ENCODE measurements at places on chromosomes 7 and 10.
A peak's percentile ranks its signal among the peaks of the same experiment; 100 is the strongest.

GRCh38 chr10:129914960-129915359 is 49.1 kb downstream of the EBF3 start:
- H3K4me3 ChIP-seq, result no peak overlapping the region
- DNase-seq, result no peak
- no peak overlapping the region for H3K27ac ChIP-seq
- no peaks in the 10 kb centered on the region for H3K36me3 ChIP-seq
- no peaks in the 10 kb centered on the region for H3K27me3 ChIP-seq

DNA sequence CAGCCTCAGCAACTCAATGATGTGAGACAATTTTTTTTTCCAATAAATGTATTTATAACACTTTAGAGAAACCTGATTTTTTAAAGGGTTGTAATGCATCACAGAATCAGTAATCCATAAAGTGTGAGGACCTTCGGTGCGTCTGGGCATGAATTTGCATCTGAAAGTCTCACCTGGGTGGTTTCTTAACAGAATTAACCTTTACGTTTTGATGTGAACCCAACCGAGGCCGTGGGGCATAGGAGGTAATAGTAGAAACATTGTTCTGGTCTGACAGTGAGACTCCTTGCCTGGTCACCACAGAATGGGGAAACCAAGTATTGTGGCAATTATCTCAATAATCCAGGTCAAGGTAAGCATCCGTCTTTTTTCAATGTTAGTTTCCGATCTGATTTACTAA is 114.6 kb downstream of the PRKCQ start:
- peaks cover 28% of the 10 kb centered on the region for H3K4me1 ChIP-seq
- no peak for DNase-seq
- no peak overlapping the region for H3K27ac ChIP-seq
- H3K27me3 ChIP-seq, result no peaks in the 10 kb centered on the region
- peaks cover 93% of the 10 kb centered on the region for H3K36me3 ChIP-seq

- H3K27ac ChIP-seq, result peak overlapping the region; percentile 82
- H3K36me3 ChIP-seq, result peaks cover 45% of the 10 kb centered on the region
- no peak for DNase-seq
- peak overlapping the region; percentile 35 for H3K4me3 ChIP-seq
- peaks cover 56% of the 10 kb centered on the region for H3K4me1 ChIP-seq
Measured at GRCh38 chr10:15122477-15123030, 25.4 kb downstream of the RPP38 start.

DNA sequence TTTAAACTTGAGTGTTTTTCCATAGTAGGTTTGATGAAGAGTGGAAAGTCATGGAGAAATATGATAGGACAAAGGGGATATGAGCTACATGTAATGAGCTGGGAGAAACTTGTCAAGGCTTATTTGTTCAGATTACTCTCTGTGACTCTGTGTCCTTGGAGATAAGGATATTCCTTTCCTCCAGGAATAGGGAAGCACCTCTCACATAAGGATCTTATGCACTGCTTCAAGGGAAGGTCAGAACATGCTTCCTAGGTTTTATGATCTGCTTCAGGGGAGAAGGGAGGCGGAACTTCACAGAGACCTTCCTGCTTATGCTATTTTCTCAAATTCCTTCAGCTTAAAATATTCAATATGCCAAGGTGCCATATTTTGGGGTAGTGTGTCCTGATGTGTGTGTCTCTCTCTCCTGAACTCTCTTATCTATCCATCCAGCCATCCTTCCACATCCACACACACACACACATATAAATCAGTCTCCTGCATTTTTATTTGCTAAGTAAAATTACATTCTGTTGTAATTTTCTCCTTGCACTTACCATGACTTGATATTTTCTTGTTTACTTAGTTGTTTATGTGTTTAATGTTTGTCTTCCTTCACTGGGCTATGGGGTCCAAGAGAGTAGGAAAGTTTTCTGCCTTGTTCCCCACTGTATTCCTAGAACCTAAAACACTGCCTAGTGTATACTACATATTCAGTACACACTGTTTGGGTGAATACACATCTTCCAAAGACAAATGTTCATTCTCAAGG is 26.4 kb downstream of the ARL4A start:
- H3K27ac ChIP-seq, result no peak overlapping the region
- no peak overlapping the region for H3K4me3 ChIP-seq
- H3K36me3 ChIP-seq, result no peaks in the 10 kb centered on the region
- DNase-seq, result no peak
- H3K27me3 ChIP-seq, result no peaks in the 10 kb centered on the region
- H3K4me1 ChIP-seq, result peaks cover 27% of the 10 kb centered on the region

DNA sequence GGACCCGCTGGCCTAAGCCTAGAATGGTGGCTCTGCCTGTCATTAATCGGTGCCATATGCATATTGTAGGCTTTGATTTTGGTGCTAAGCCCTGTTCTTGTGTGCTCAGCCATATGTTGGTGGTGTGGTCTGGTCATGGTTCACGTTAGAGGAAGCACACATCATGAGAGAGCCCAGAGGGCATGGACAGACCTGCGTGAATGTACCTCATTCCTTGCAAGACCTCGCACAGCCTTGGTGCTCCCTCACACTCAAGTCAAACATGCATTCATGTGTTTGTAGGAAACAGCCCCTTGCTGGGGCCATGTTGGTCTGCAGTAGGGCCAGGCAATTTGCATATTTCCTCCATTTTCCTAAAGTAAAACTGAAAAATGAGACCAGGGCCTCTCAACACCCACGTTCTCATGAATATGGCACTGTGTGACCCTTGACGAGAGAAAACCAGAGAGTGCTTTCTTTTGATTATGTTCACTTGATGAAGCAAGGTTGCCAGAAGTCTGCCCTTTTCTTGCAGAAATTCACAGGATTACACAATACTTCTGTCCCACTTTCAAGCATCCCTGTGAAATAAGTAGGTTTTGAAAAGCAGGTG is 268.7 kb downstream of the CELF2 start:
- no peak overlapping the region for H3K4me3 ChIP-seq
- DNase-seq, result no peak
- peaks cover 37% of the 10 kb centered on the region for H3K36me3 ChIP-seq
- no peaks in the 10 kb centered on the region for H3K27me3 ChIP-seq

- no peaks in the 10 kb centered on the region for H3K36me3 ChIP-seq
- H3K4me3 ChIP-seq, result no peak overlapping the region
- no peak for DNase-seq
- H3K27me3 ChIP-seq, result no peaks in the 10 kb centered on the region
- H3K4me1 ChIP-seq, result no peaks in the 10 kb centered on the region
Measured at GRCh38 chr7:16747102-16747501, 6.5 kb upstream of the TSPAN13 start.

DNA sequence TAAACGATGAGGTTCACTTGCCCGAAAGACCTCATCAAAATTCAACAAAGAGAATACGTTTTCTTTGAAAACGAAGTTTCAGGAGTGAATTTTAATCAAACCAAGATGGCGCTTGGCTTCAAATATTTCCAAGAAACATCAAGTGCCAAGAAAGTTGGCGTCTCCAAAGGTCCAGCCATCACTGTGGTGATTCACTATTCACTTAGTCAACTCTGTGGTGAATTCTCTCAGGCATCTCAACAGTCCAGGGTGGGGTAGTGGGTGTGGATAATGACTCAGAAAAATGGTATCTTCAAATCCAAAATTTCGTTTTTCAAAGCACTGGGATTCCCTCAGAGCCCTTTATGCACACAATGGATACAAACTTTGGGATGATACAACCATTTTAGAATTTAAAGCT is 133.1 kb downstream of the SVIL start:
- H3K27ac ChIP-seq, result no peak overlapping the region
- no peak overlapping the region for H3K4me3 ChIP-seq
- no peak for DNase-seq
- no peaks in the 10 kb centered on the region for H3K4me1 ChIP-seq
- H3K27me3 ChIP-seq, result no peaks in the 10 kb centered on the region
- no peaks in the 10 kb centered on the region for H3K36me3 ChIP-seq

DNA sequence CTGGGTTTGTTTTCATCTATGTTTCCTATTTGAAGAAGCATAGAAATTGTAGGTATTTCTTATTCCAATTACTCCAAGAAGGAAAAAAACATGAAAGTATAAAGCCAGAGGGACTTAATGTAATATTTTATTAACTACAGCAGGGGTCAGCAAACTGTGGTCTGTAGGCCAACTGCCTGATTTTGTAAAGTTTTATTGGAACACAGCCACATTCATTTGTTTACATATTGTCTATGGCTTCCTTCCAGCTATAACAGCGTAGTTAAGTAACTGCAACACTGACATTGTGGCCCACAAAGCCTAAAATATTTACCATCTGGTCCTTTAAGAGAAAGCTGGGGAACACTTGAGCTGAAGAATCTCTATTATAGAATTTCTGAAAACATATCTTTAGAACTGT is 306.2 kb downstream of the BICC1 start:
- no peaks in the 10 kb centered on the region for H3K4me1 ChIP-seq
- no peaks in the 10 kb centered on the region for H3K36me3 ChIP-seq
- DNase-seq, result no peak
- no peak overlapping the region for H3K4me3 ChIP-seq
- no peaks in the 10 kb centered on the region for H3K27me3 ChIP-seq
- no peak overlapping the region for H3K27ac ChIP-seq

DNA sequence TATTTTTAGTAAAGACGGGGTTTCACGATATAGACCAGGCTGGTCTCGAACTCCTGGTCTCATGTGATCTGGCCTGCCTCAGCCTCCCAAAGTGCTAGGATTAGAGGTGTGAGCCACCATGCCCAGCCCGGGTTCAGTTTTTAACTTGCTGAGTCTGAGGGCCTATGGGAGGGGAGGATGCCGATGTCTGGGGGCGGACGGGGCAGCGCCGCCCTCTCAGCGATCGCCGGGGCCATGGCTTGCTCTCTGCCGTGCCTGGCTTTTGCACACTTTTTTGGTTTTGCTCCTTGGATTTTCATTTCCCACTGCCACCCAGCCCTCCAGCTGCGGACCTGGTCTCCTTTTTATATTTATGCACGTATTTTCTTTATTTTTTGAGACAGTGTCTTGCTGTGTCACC is 15.2 kb upstream of the COL26A1 start:
- H3K27me3 ChIP-seq, result no peaks in the 10 kb centered on the region
- peaks cover 12% of the 10 kb centered on the region for H3K4me1 ChIP-seq
- no peak overlapping the region for H3K27ac ChIP-seq

DNA sequence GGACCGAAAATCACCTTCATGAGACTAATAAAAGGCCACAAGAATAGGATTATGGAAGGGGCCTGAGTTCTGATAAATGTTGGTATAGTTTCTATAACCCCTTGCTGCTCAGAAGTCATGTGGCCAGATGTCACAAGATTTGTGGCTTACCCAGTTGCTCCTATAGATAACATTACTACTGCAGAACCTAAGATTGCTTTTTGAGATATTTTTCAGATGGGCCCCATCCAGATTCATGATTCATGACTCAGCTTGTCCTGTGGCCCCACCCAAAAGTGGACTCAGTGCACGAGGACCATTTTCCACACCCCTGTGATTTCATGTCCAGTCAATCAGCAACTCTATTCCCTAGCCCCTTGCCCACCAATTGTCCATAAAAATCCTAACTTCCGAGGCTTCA is 209.0 kb downstream of the ACTR3B start:
- no peaks in the 10 kb centered on the region for H3K36me3 ChIP-seq
- H3K4me3 ChIP-seq, result no peak overlapping the region
- H3K4me1 ChIP-seq, result no peaks in the 10 kb centered on the region
- H3K27me3 ChIP-seq, result no peaks in the 10 kb centered on the region
- H3K27ac ChIP-seq, result no peak overlapping the region
- DNase-seq, result no peak

GRCh38 chr10:66828957-66829356 is 96.9 kb upstream of the LRRTM3 start:
- no peaks in the 10 kb centered on the region for H3K36me3 ChIP-seq
- no peaks in the 10 kb centered on the region for H3K27me3 ChIP-seq
- H3K4me1 ChIP-seq, result peaks cover under 1% of the 10 kb centered on the region
- H3K27ac ChIP-seq, result no peak overlapping the region

DNA sequence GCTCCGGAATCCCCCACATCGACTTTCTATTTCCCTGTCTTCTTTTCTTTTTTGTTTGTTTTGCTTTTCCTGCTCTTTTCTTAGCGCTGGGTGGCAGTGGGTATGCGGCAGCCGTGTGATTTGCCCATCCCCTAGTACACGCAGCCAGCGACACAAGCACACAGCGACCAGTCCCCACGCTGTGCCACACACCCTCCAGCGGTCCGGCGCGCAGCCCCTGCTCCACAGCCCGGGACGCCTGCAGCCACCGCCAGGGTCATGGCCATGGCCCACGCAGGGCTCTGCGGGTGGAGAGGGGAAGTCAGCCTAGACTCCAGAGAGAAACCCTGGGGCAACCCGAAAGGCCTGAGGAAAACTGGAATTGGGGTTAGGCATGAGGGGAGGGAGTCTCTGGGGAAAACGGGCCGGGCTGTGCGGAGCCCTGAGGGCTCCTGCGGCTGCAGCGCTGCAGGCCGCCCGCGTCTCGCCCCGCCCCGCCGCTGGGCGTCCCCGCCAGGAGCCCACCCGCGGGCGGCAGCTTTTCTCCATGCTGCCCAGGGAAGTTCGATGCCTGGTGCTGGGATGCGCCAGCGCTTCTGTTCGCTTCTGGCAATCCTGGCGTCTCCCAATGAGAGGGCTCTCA is 2.5 kb downstream of the CHRM2 start:
- no peak for DNase-seq
- H3K27me3 ChIP-seq, result peaks cover 26% of the 10 kb centered on the region
- no peaks in the 10 kb centered on the region for H3K36me3 ChIP-seq
- H3K27ac ChIP-seq, result no peak overlapping the region
- no peak overlapping the region for H3K4me3 ChIP-seq

DNA sequence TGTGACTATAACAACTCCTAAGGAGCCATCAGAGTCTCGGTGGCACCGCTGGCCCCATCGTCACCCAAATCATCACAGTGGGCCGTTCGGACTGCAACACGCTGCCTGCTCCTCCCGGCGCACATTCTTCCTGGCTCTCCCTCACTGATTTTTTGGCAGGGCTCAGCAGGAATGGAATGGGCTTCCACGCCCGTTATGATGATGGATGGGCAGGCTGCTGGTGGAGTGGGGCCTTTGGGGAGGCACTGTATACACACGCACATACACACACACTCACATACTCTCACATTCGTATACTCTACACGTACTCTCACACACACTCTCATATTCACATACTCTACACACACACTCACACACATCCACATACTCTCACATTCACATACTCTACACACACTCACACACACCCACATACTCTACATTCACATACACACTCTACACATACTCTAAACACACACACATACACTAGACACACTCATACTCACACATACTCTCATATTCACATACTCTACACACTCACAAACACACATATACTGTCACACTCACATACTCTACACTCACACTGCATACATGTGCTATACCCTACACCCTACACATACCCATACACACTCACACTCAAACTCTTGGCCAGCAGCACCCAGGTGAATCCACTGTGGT is 99.8 kb downstream of the KCNMA1 start:
- H3K4me1 ChIP-seq, result no peaks in the 10 kb centered on the region
- H3K27me3 ChIP-seq, result peaks cover 1% of the 10 kb centered on the region
- H3K36me3 ChIP-seq, result no peaks in the 10 kb centered on the region
- no peak overlapping the region for H3K27ac ChIP-seq

GRCh38 chr10:1644191-1644711 is 93.1 kb downstream of the ADARB2 start:
- no peak overlapping the region for H3K27ac ChIP-seq
- H3K27me3 ChIP-seq, result no peaks in the 10 kb centered on the region
- DNase-seq, result no peak
- H3K36me3 ChIP-seq, result no peaks in the 10 kb centered on the region
- no peak overlapping the region for H3K4me3 ChIP-seq

GRCh38 chr7:111784296-111784695 is 222.0 kb upstream of the IMMP2L start:
- no peaks in the 10 kb centered on the region for H3K4me1 ChIP-seq
- no peak overlapping the region for H3K4me3 ChIP-seq
- DNase-seq, result no peak

Data from activated CD4-positive, alpha-beta memory T cell treated with anti-CD3 and anti-CD28 coated beads, Interleukin-2, amount 10 ng/mL, durations not matched to agents 7 days and 5 days (primary cell).